ENCODE measurements at places on chromosomes 13 and 19.
A peak's percentile ranks its signal among the peaks of the same experiment; 100 is the strongest.

DNA sequence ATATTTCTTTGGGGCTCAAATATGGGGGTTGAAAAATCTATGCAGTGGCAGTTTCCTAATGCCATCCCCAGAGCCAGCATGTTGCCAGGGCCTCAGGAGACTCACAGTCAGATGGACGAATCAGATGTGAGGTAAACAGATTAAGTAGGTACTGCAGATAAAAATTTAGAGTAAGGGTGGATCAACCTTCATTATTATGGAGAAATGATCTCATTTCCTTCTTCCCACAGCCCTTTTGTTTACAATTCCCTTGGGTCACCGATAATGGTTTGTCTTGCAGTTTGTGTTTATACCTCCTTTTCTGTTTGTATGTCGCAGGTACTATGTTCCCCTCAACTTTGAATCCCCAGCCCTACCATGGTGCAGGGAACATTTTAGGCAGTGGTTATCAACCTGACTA is 20.0 kb downstream of the DIAPH3 start:
- no peak for DNase-seq

GRCh38 chr19:32497391-32497790 is 83.6 kb upstream of the PDCD5 start:
- no peak for DNase-seq

- no peak for DNase-seq
Observed at GRCh38 chr13:51628059-51628852, 44.0 kb downstream of the WDFY2 start.

- DNase-seq = no peak
Observed at GRCh38 chr13:45040173-45040572, 50.8 kb downstream of the GPALPP1 start.

- peak; percentile 65 for DNase-seq
Observed at GRCh38 chr13:113209759-113210421, 477 bp downstream of the CUL4A start.

DNA sequence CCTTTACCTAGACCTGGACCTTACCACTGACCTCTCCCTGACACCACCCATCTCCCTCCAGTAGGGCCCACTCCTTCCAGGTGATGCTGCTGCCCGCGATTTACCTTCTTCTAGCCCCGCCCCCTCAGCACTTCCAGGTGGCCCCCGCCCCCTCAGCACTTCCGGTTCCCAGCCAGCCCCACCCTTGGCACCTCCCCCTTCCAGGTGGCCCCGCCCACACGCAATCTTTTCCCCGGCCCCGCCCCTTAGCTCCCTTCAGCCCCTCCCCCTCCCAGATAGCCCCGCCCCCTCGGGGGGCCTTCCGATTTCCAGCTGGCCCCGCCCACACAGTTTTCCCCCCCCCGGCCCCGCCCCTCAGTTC is 586 bp downstream of the LIG1 start:
- DNase-seq = peak; percentile 94

DNA sequence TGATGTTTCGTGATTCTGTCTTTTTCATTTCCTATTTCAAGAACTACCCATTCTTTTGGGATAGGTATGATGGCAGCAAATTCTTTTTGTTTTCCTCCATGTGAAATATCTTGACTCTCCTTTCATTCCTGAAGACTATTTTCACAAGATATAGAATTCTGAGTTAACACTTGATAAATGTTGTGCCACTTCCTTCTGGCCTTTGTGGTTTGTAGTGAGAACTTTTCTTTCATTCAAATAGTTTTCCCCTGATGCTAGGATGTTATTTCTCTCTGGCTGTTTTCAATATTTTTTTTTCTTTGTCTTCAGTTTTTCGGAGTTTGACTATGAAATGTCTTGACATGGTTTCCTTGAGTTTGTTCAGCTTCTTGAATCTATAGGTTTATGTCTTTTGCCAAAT is 8.3 kb upstream of the TUBGCP3 start:
- DNase-seq = no peak

- no peak for DNase-seq
Observed at GRCh38 chr13:26513931-26514330, 43.6 kb upstream of the WASF3 start.

DNA sequence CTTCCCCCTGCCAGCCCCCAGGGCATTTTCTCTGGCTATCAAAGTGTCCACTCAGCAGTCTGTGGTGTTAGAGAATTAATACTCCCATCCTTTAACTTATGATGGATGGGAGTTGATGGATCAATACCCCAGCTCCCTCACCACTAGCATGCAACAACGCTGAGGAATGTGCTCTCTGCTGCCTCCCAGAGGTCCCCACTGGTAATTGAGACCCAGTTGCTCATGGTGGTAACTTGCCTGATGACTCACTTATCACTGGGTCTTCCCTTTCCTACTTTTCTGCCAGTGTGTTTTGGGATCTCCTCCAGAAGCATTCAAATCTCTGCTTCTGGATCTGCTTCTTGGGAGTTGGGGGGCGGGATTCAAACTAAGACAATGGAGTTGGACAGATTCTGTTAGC is 20.3 kb upstream of the CACNA1A start:
- DNase-seq = no peak

DNA sequence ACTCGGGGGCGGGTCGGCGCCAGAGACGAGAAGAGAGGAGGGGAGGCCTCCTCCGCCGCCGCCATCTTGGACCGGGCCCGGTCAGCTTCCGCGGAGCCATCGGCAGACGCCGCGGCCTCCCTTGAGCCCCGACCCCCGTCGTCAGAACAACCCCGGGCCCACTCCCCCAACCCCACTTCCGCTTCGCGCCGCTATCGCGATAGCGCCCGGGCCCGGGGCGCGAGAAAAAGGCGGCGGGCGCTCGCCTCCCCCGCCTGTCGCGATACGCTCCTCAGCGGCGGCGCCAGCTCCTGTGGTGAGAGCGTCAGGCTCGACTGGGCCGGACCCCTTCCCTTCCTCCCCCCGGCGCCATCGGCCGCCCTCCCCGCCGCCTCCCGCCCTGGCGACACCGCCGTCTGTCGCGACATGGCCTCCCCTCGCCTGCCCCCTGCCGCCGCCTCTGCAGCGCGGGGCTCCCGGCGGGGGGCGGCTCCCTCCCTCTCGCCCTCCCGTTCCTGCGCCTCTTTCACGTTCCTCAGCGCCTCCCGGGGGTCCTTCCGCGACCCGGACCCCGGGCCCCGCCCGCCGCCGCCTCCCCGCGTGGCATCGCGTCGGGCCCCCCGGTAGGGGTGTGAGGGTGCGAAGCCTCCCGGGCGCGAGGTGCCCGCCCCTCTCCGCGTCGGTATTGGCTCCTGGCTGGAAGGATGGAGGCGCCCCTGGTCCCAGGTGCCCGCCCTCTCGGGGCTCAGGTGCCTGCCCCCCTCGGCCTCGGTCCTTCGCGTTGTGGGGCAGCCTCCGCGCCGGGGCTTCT is at the start of gene CNOT3:
Gene CNOT3, plus strand, starts transcription at position 64 of the 790 bp plus-strand sequence. CDS start 5,217 bp downstream, outside the sequence.
- DNase-seq = no peak

- no peak for DNase-seq
Observed at GRCh38 chr13:49303533-49304252, 56.0 kb downstream of the CDADC1 start.

DNA sequence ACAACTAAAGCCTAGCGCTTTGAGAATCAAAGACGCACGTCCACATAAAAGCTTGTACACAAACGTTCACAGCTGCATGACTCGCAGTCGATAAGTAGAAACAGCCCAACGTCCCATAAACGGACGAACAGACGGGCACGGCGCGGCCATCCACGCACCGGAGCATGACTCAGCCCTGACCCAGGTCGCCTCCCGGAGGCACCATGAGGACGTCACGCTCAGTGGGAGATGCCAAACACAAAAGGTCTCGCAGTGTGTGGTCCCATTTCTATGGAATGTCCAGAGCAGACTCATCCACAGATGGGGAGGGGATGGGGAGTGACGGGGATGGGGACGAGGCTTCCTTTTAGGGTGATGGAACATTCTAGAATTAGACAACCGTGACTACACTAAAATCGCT is 9.4 kb downstream of the POLRMT start:
- DNase-seq = no peak

- no peak for DNase-seq
Observed at GRCh38 chr19:37966662-37967231, 59.7 kb downstream of the SIPA1L3 start.

DNA sequence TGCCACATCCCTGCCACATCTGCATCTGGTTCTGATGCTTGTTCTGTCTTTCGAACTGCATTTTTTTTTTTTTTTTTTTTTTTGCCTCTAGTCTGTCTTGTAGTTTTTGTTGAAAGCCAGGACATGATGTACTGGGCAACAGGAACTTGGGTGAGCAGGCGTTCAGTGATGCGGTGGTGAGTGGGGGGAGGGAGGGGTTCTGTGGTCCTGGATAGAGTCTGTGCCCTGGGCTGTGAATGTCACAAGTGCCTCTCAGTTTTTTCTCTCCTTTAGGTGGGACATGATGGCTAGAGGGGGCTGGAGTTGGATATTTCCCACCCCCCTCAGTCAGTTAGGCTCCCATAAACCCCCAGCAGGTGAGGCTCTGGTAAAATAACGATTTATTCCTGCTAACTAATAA is 3.5 kb downstream of the CEACAM4 start:
- no peak for DNase-seq

- no peak for DNase-seq
Observed at GRCh38 chr19:377801-378581, 31.0 kb downstream of the C2CD4C start.

DNA sequence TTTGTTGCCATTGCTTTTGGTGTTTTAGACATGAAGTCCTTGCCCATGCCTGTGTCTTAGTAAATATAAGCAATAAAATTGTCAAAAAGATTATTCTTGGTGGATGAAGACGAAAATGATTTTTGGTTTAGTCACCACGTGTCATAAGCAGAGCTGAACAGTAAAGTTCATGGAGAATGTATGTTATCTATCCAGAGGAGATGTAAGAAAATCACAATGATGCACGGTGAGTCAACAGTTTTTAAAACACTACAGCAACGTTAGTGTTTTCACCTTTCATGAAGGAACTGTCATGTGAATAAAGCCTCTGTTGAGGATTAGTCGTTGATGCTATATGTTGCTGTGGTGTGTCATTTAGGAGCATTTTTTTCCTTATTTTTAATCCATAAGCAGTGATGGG is 137.6 kb downstream of the GPC6 start:
- no peak for DNase-seq

GRCh38 chr19:5700455-5701092 is 10.5 kb downstream of the RPL36 start:
- no peak for DNase-seq

GRCh38 chr13:39538816-39539790 is 63.9 kb downstream of the LHFPL6 start:
- no peak for DNase-seq

DNA sequence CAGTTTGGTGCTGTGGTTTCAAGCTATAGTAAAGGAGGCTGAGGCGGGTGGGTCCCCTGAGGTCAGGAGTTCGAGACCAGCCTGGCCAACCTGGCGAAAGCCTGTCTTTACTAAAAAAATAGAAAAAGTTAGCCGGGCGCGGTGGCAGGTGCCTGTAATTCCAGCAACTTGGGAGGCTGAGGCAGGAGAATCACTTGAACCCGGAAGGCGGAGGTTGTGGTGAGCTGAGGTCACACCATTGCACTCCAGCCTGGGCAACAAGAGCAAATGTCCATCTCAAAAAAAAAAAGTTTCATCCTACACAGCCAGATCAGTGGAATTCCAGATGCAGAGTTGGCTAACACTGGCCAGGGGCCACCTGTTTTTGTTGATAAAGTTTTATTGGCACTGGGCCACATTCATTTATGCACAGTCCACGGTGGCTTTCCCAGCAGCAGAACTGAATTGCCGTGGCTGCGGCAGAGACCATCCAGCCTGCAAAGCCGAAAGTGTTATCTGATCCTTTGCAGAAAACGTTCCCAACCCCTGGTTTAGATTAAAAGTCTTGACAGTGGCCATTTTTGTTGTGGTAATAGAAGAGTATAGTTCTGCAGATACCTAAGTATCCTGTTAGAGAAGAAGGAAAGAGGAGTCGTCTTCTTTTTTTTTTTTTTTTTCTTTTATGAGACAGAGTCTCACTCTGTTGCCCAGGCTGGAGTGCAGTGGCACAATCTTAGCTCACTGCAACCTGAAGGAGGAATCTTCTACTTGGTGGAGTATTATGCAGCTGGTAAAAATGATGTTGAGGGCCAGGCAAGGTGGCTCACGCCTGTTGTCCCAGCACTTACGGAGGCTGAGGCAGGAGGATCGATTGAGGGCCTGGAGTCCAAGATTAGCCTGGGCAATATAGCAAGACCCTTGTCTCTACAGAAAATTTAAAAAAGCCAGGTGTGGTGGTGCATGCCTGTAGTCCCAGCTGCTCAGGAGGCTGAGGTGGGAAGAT is 8.7 kb downstream of the NCLN start:
- no peak for DNase-seq

DNA sequence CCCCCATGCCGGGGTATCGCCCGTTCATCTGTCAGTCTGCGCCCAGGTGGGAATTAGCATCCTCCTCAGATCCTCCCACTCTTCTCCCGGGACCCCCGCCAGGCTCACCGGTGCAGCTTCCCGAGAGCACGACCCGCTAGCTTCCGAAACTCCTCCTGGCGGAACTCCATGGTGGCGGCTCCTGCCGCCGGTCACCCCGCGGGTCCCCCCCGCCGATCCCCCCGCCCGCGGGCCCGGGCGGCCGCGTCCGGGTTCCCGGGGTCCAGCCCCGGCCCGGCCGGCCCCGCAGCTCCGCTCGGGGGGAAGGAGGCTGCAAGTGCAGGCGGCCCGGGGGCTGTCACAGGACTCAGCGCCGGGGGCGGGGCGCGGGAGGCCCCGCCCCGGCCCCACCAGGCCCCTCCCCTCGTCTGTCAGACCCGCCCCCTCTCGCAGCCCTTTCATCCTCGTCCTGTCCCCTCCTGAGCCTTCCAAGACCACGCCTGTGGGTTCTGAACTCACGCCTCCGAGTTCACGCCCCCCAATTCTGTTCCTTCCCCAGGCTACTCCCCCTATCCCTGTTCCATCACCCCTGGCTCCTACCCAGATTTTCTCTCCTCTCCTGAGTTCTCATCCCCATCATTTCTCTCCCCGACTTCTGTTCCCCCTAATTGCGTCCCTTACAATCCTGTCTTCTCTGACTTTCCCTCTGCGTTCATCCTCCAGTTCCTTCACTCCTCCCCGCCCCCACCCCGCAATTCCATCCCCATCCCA is at the start of gene SLC17A7:
Gene SLC17A7, minus strand, starts transcription at position 318 of the 750 bp plus-strand sequence. Its CDS starts 148 bp downstream, at position 170.
- peak; percentile 43 for DNase-seq

DNA sequence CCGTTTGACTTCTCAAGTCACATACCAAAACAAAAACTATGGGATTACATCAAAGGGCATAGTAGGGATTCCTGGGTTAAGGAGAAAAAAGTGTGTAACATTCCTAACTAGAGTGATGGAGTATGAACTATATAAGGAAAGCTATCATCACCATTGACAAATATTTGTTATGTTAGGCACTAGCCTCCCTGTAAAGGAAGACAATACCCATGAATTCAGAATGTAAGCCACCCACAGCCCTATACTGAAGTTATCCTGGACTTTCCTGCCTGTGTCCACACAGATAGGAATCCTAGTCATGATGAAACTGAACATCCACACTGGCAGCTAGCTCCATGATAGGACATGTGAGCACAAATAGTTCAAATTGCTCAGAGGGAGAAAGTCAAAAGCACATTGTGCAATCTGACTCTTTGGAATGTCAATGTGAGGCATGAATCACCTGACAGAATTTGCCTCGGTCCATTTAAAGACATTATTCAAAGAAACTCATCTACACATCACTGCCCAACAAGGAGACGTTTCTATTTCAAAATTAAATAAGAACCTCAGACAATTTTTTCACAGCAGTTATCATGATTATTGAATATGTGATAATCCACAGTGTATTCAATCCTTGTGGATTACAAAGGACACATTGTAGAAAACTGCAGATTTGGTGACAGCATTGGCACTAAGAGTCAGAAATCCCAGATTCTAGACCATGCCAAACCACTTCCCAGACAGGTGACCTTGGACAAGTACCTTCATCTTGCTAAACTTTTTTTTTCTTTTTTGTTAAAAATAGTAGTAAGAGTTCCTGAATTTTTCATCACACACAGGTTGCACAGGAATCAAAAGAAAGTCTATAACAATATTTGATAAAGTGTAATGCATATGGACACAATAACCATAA is 529.3 kb downstream of the IRS2 start:
- no peak for DNase-seq
